ENCODE measurements at places on chromosomes 5 and 9. TPM values are rescaled to one million over a fixed set of nuclear protein-coding genes. Genes with fewer than 3 reads are reported as not detected.

Gene ZNF366
- 13.3 TPM for total RNA-seq

Gene FBXO10
- 17.0 TPM for total RNA-seq

Gene SHISAL2B
- not detected for total RNA-seq

Gene CNTNAP3B
- total RNA-seq = 87.2 TPM

Gene ARL10
- total RNA-seq = 15.0 TPM

Gene PDE6A
- 0.05 TPM for total RNA-seq

Gene CCDC171
- 0.98 TPM for total RNA-seq

Gene ZNF462
- 11.4 TPM for total RNA-seq

Gene FGF1
- total RNA-seq = 0.85 TPM

Gene PTGS1
- total RNA-seq = 2.7 TPM

Gene TMOD1
- total RNA-seq = 5.2 TPM

Gene TRIP13
- total RNA-seq = 39.6 TPM

Gene UGT3A2
- not detected for total RNA-seq

Gene SKIC3
- total RNA-seq = 119 TPM
